ENCODE measurements at places on chromosomes 3 and 15.

- no peak for DNase-seq
Measured at GRCh38 chr3:97967966-97968365, 4.3 kb downstream of the RIOX2 start.

DNA sequence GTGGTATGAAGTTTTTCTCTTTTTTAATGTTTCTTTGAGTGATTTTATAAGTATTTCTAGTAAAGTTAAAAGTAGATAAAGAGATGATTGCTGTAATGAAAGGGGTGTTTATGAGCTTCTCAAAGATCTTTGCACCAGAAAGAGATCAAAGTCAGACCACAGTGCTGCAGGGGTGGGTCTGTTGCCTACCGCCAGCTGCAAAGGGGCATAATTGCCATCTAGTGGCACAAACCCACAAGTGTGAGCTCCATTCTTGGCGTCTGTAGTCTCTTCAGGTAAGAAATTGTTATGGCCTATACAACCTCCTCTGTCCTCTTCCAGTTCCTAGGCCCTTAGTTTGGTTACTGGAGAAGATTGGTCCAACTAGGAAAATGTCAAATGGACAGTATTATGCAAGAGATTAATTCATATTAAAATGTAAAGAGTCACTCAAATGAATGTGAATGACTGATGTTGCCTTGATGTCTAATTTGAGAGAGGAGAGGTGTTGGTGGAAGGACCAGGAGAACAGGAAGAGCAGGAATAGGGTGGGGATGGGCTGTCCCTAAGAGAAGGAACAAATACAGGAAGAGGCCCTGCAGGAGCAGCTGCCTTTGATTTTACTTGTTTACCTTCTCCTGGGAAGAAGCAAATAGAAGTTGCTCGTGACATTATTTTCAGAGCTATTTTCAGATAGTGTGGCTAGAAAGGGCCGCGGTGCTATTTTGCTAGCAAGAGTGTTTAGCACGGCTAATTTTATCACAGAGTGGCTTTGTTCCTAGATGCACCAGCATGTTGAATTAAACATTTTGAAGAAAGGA, 53.0 kb upstream of the GSK3B start:
- DNase-seq = no peak

GRCh38 chr15:80267658-80268057, 15.6 kb upstream of the CTXND1 start:
- DNase-seq = no peak

- no peak for DNase-seq
Measured at GRCh38 chr15:88729581-88729980, 73.7 kb upstream of the ACAN start.

GRCh38 chr3:71702131-71703024, 22.8 kb downstream of the EIF4E3 start:
- DNase-seq = no peak

DNA sequence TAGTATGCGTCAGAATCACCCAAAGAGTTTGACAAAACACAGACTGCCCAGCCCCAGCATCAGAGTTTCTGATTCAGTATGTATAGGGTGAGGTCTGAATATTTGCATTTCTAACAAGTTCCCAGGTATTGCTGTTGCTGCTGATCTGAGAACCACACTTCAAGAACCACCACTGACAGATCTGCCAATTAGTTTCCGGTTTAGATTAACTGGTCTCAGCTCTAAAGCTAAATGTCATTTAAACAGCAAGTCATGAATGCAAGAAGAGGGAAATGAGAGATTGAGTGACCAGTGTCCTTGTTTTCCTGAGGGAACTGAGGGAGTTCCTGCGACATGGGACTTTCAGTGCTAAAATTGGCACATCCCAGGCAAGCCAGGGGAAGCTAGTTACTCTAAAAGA, 305.0 kb downstream of the ZNF385D start:
- DNase-seq = no peak

DNA sequence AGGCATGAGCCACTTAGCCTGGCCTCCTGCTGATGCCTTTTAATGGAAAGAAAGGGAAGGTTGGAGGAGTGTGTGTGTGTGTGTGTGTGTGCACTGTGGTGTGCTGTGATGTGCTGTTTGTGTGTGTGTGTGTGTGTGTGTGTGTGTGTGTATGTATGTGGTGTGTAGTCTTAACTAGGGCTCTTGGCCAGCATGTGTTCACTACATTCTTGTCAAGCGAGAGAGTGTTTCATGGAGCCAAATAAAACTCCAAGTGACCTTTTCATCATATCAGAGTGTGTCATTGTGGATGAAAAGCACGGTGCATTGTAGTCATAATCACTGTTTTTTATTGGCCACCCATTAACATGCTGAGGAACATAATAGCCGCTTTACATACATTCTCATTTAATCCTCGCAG, 30.8 kb upstream of the BHLHE40 start:
- DNase-seq = no peak

DNA sequence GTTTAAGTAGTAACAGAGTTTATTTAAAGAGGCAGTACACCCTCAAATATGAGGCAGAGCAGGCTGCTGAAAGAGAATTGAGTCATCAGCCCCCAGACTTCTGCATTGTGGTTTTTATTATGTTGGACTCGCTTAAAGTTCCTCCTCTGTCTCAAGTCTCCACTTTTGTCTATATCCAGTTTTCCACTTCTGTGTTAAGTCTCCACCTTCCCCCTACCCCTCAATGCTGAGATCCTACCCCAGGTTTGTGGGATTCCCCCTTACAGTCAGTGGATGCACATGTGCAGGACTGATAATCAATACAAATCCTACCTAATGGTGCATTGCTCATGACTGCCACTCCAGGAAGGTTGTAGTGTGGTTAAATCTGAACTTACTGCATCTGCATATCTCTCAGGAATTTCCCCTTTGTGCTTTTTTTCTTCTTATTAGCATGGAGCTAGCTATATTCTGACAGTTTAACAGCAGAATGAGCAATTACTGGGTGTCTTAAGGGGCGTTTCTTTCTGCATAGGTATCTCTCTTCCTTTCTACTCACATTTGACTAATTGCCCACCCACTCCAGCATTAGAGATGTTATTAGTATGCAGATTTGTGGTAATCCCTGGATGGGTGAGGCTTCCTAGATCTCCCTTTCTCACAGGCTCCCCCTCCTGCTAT, 11.9 kb upstream of the CD200R1L start:
- DNase-seq = no peak

DNA sequence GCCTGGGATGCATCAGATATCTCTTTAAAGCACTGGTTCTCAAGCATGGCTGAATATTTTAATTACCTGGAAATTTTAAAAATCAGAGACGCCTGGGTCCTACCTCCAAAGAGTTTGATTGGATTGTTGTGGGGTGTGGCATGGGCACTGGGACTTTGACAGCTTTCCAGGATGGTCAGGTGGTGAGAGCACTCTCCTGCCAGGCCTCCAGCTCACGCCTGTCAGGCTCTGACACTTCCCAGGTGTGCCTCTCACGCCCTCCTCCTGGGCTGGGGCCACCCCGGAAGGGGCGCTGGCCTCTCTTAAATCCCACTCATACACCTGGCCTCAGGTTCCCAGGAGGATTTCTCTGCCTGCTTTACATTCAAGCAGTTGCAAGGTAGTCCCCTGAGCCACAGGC, 48.5 kb downstream of the AMOTL2 start:
- no peak for DNase-seq

DNA sequence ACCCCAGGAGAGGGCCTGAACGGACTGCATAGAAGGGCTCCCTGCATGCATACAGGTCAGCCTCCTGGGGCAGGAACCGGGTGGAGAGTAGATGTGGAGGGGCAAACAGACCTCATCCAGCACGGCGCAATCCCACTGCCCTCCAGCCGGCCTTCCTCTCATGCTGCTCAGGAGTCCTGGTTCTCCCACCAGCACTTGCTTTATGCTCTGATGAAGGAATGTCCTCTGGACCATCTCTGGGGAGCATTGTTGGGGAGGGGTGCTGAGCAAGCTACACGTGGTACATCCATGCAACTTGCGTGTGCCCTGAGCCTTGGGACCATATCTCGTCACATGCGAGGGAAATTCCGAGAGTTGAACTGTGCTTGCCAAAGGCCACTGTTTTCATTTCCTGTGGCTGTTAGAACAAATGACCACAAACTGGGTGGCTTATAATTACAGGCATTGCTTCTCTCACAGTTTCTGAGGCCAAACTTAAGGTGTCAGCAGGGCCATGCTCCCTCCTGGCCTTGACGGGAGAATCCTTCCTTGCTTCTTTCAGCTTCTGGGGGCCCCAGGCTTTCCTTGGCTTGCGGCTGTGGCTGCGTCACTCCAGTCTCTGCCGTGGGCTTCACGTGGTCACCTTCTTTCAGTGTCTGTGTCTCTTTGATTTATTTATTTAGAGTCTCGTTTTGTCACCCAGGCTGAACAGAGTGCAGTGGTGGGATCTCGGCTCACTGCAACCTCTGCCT, 12.2 kb downstream of the SELENOS start:
- no peak for DNase-seq

DNA sequence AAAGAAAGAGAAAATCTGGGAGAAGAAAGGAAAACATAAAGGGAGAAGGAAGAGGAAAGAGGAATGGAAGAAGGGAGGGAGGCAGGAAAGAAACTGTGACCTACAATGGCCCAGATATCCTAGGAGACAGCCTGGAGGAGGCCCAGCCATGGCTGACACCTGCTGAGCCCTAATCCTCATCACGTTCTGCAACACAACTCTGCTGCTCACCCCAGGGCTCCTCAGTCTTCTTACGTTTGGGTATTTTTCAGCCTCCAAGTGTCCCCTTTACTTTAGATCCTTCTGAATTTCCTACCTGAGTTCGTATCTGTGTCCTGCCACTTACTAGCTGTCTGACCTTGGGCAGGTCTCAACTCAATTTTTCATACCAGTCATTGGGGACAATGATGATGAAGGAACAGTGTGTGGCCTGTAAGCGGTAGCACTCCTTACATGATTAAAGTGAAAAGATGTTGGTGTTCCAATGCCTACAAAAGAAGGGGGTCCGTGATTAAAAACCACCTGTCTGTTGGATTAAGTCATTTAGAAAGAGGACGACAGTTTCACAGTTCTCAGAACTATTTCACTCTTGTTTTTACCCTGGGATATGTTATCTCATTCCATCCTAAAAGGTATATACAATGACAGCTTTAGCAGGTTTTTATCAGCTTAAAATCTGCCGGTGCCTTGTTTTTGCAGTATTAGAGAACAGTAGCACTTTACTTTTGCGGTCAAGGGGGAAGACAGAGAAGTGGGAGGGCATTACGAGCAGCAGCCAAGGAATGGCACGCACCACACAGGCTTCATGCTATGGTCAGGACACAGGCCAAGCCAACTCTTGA, 47.4 kb downstream of the CCR4 start:
- no peak for DNase-seq

DNA sequence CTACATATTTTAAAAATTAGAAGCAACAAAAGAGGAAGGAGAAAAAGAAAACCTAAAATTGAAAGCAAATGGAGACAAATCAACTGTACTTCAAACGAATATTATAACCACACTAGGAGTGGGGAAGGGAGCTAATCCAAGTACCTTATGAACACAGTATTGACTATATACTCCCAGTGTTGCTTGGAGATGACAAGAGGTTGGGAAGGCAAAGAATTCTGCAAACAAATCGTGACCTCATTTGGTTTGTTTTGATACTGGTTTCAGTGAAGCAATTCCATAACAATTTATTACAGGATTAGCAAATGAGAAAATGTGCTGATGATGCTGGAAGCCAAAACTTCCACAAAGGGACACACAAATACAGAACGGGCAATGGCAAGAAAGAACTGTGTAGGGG, 268.1 kb downstream of the ULK4 start:
- DNase-seq = no peak

GRCh38 chr15:54810031-54810430, 386.7 kb downstream of the RSL24D1 start:
- DNase-seq = no peak

GRCh38 chr3:181698263-181698954, 13.3 kb upstream of the SOX2 start:
- no peak for DNase-seq

DNA sequence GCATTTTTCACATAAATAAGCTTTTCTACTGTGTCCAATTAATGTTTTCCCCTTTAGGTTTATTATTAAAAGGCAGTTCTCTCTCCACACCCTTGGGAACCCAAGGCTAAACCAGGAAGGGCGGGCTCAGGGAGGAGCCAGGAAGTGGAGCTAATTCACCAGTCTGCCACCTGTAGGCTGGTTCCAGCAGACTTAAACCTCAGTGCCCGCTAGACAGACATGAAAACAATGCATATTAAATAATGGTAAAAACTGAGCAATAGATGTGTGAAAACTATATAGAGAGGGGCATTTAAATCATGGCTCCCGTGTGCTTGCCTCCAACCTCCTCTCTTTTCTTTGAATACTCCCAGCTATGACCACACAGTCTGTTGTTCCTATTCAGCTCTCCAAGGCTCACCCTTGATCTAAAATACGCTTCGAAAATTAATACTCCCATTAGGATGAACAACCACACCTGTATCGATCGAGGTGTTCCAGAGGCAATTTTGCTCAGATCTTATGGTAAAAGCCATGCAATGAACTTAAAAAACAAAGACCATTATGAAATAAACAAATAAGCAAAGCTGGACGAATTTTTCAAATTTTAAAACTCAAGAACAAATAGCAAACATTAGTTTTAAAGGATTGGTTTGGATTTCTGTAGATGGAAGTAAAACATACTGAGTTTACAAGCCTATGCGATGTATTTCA, 253.3 kb downstream of the TJP1 start:
- no peak for DNase-seq

DNA sequence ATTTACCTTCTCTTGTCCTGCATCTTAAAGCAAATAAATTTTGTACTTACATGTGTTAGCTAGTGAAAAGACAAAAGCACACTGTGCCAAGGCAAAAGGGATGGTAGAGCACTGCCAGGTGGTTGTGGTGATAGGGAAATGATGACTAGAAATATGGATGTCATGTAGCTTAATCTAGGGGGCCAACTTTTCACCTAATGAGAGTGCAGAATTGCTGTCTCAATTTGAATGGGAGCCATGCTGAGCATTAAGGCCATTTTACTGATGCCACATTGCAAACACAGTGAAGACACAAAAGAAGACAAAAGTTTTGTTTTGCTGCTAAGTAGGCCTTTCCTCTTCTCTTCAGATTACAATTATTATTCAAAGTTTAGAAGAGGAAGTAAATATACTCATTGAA, 274.7 kb downstream of the PDCD6IP start:
- DNase-seq = no peak

- DNase-seq = no peak
Measured at GRCh38 chr3:119258915-119259314, 18.2 kb upstream of the B4GALT4 start.

GRCh38 chr15:62681939-62682896, 360.3 kb upstream of the TPM1 start:
- no peak for DNase-seq
